ENCODE measurements at places on chromosomes 3 and 15. TPM values are rescaled to one million over a fixed set of nuclear protein-coding genes. Genes with fewer than 3 reads are reported as not detected.

Gene RTP1
- total RNA-seq, result not detected

Gene TGFBR2
- 89.7 TPM for total RNA-seq

Gene LARP6
- total RNA-seq, result 78.3 TPM

Gene SNRPA1
- 37.1 TPM for total RNA-seq

Gene ADAMTS9
- 1.1 TPM for total RNA-seq

GRCh38 chr3:149283401-149283800 lies 50.0 kb downstream of the TM4SF18 start:
- no peak for DNase-seq

- DNase-seq, result no peak
Measured at GRCh38 chr3:124064050-124064449, 72.1 kb upstream of the ROPN1 start.

DNA sequence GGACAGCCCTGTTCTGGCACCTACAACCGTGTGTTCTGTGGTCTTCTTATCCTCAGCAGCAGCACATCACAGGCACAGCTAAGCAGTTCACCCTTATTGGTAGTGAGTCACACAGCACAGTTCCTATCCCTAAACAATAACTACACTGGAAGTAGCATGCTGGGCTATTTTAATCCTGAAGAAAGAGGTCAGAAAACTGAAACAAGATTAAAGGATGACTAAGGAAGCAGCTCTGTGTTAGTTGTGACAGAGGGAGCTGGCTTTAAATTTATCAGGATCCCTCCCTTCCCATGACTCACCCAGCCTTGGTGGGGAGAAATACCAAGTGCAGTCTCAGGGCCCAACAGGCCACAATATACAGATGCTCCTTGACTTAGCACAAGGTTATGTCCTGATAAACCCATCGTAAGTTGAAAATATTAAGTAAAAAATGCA lies 144.3 kb downstream of the ERC2 start:
- peak; percentile 49 for DNase-seq

DNA sequence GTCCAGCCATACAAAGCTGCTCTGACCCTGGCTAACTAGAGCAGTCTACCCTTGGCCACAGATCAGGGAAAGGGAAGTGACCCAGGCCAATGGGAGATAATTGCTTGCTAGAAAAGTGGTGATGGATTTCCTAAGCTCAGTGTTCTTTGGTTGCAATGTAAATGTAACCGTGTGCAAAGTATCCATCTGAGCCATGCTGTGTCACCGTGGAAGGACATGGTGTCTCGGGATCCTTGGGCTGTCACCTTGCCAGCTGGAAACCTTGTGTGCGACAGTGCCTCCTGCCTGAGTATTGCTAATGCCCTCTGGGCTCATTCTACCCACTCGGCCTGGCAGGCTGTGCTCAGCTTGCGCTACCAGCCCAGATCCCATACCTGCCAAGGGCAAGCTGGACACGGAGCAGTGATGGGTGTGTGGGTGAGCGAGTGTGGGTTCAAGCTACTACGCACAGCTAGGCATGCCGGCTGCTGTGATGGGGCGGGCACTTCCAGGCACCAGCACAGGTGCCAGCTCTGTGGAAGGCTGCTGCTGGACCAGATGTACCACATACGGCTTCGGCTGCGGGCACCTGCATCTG lies 10.7 kb upstream of the SIAH2 start:
- no peak for DNase-seq

Gene CD200
- 1.1 TPM for total RNA-seq

- peak; percentile 80 for DNase-seq
Measured at GRCh38 chr15:39118510-39118909, 462.4 kb upstream of the THBS1 start.

Gene NPAP1
- not detected for total RNA-seq

GRCh38 chr3:17508180-17508752 lies 234.2 kb downstream of the TBC1D5 start:
- DNase-seq, result no peak

Gene HEMK1
- 12.5 TPM for total RNA-seq

DNA sequence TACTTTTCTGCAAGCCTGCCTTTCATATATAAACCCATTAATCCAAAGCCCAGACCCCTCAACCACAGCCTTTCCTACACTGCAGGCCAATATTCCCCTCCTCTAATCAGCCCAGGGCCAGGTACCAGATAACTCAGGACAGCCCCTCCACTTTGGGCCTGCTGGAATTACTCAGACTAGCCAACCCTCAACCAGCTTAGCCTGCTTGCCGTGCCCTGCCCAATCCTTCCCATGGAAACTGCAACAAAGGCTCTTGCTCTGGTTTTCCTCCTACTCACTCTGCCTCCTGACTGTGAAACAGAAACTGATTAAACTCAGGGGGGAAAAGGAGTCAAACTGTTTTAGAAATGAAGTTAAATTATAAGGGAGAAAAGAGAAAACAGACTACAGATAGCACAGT lies 248.1 kb downstream of the KLF13 start:
- DNase-seq, result no peak

Gene TPRA1
- total RNA-seq, result 17.9 TPM

- peak; percentile 87 for DNase-seq
Measured at GRCh38 chr3:155243512-155243921, 50.0 kb downstream of the STRIT1 start.

Gene ANKRD34C
- not detected for total RNA-seq

DNA sequence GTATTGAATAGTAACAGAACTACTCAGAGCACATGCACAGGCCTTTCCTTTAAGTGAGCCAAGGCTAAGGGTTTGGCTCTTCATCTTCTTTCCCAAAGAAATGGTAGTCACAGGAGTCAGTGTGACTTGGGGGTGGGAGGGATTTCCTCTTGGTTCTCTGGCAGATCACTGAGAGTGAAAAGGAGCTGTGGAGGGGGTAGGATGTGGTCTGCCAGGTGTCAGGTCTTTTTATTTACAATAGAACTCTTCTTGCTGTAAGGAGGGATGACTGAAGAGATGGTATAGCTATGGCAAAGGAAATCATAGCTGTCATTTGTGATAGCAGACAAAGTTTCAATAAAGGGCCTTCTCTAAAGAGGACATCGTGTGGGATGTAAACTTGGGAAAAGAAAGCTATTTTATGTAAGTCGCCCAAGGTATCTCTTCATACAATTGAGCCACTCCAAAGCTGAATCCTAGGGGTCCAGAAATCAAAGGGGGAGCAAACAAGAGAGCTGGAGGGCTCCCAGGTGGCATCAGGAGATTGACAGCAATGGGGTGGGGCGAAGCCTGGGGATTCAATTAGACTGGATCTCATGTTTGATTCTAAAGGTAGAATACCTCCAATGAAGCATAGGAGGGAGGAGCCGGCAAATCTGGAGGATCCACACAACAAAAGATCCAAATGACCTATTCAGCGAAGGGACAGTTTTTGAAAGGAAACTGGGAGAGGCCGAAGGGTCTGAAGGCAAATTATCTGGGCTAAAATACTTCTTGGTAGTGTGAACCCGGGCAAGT lies 20.0 kb upstream of the CHD2 start:
- DNase-seq, result no peak

GRCh38 chr3:162847511-162847910 lies 1350.9 kb downstream of the OTOL1 start:
- DNase-seq, result no peak

Gene TMED3
- total RNA-seq, result 170 TPM

Gene DENND6A
- 9.0 TPM for total RNA-seq

DNA sequence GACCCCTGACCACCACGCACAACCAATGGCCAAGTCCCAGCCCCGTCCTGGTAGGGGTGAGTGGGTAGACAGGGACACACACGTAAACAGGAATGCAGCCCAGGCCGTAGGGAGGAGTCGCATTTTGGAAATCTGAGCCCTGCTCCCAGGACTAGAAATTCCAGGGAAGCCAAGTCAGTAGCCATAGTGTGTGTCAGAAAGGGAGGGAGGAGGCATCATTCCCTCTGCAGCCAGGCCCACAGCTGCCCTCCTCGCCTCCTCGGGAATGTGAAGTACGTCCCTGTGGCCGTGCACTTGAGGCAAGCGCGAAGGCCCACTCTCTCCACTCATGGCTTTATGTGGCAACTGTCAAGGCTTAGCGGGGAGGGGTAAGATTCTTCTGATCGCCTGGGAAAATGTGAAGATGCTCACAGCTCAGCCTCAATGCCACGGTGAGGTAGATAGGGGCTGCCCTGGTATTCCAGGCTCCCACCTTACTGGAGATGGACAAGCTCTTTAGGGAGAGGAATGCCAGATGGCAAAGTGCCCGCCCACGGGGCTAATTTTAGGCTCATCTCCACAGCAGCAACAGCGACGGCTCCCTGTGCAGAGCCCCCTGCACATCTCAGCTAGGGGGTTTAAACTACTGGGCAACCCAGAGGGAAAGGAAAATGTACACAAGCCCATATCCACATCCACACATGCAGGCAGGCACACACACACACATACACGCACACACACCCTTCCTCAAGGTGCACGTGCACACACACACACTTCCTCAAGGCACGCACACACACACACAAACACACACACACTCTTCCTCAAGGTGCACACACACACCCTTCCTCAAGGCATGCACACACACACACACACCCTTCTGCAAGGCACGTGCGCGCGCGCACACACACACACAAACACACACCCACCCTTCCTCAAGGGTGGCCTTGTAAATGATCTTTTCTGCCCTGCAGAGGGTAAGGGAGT lies 65.5 kb downstream of the ADCY5 start:
- DNase-seq, result peak; percentile 62

GRCh38 chr3:63912768-63913588 lies 795 bp upstream of the SCAANT1 start:
- DNase-seq, result peak; percentile 78

DNA sequence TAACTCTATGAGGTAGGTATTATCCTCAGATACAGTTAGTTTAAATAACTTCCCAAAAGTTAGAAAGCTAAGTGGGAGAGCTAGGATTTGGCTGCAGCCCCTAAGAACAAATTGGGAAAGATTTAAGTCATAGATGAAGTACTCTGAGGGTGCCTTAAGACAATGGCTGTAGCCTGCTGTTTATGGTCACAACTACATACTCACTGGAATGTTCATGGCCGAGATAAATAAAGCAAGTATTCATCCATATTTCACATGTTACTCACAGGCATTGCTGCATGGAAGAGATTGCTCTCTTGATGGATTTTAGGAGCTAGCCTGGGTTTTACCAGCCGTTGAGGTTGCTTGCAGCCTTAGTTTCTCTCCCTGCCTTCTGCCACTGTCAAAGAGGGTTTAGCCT lies 145.0 kb downstream of the CMSS1 start:
- peak; percentile 91 for DNase-seq

DNA sequence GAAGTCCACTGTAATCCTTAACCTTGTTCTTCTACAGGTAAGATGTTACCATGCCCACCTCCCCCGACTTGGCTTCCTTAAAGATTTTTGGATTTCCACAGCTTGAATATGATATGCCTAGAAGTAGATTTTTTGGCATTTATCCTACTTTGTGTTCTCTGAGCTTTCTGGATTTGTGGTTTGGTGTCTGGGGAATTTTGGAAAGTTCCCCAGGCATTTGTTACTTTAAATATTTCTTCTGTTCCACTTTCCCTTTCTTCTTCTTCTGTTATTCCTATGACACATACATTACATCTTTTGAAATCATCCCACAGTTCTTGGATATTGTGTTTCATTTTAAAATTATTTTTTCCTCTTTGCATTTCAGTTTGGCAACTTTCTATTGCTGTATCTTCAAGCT lies 122.1 kb upstream of the TMEM108 start:
- no peak for DNase-seq

DNA sequence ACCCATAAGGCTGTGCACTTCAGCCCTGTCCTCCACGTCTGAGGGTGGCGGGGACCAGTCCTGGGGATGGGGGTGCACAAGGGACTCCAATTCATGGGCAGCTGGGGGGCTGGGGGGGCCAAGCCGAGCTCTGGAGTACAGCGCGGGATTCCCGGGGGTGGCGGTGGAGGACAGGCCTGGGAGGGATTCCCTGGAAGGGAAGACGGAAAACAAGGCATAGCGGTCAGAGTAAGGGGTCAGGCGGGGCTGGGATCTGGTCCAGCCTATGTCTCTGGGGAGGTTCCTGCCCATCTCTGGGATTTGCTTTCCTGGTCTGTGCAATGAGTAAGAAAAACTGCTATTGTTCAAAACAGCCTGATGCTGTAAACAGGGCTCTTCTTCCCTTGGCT lies 8.1 kb upstream of the IGDCC3 start:
- no peak for DNase-seq

GRCh38 chr3:123414973-123415775 lies 33.7 kb downstream of the ADCY5 start:
- DNase-seq, result no peak

- no peak for DNase-seq
Measured at GRCh38 chr3:171776839-171777583, 33.3 kb downstream of the PLD1 start.
